Upper lobe of left lung (tissue), 6 donors: ENCODE measurements at places on chromosomes 11 and 22. TPM values are rescaled to one million over a fixed set of nuclear protein-coding genes. Genes with fewer than 3 reads are reported as not detected.

The NCF4 gene
- 45.0 TPM for total RNA-seq

GRCh38 chr11:60988658-60989057, 17.2 kb downstream of the CD6 start:
- no peak for DNase-seq

- no peak for DNase-seq
Observed at GRCh38 chr22:41668971-41669911, 19.4 kb downstream of the SNU13 start.

DNA sequence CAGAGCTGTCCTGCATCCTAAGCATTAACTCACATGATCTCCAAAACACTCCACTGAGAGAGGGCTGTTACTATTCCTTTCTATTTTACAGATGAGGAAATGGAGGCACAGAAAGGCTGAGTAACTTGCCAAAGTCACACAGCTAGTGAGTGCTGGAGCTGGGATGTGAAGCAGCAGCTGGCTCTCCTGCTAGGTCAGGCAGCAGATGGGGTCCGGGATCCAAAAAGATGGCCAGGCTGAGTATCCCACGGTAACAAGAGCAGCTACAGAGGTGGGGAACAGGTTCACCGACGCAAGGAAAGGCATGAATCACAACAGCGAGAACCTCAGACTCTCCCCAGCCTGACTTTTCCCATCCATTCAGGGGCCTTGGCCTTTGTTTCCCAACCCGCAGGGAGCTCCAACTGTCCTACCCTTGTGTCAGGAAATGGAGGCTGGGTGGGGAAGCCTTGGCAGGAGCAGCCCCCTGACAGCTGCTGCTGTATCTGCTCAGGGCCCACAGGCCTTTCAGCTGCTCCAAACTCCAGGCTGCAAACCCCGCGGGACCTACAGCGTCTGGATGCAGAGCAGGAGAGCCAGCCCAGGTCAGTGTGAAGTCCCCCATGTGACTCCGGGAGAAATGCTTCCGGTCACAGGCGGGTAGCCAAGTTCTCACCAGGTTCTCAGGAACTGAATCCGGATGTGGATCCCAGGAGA, 29.5 kb downstream of the DKK3 start:
- DNase-seq = no peak

The NLRP14 gene
- total RNA-seq = not detected

The APOBEC3A gene
- total RNA-seq = 13.6 TPM

GRCh38 chr22:25351631-25352293, 132.3 kb downstream of the CRYBB2 start:
- peak; percentile 13 for DNase-seq

The SLCO2B1 gene
- 245 TPM for total RNA-seq

The PHLDA2 gene
- total RNA-seq = 12.5 TPM

DNA sequence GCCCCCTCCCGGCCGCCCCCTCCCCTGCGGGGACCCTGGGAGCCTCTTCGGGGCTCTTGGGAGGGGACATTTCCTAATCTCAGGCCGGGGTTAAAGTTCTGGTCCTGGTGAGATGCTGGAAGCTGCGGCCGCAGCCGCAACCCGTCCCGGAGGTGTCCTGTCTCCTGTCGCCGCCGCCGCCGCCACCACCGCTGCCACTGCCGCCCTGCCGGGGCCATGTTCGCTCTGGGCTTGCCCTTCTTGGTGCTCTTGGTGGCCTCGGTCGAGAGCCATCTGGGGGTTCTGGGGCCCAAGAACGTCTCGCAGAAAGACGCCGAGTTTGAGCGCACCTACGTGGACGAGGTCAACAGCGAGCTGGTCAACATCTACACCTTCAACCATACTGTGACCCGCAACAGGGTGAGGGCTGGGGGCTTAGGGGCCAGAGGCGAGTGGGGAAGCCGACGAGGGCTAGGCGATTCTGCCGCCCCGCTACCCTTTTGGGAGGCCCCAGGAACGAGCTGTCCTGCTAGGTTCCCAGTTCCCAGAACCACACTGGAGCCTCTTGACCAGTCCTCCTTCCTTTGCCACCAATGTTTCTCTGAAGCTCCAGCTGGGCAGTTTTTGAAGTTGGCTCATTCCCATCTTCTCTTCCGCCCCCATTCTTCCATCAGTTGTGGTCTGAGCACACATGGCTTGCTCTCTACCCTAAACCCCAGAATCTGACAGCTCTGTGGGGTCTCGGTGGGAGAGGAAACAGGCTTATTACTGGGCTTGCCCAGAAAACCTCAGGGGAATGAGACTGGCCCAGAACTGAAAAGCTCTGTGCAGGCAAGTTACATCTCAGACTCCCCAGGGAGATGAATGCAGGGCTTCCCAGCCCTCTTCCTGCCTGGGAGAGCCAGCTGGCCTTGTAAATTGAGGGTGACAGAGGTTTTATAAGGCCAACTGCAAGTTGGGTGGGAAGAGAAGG, 781 bp downstream of the SIDT2 start:
- DNase-seq = peak; percentile 92

- DNase-seq = no peak
Observed at GRCh38 chr11:122108192-122108799, 7.7 kb downstream of the BLID start.

GRCh38 chr11:30549565-30549964, 36.6 kb downstream of the MPPED2 start:
- no peak for DNase-seq

GRCh38 chr11:23564370-23564769, 704.1 kb upstream of the CCDC179 start:
- no peak for DNase-seq

The RPUSD4 gene
- 13.7 TPM for total RNA-seq

DNA sequence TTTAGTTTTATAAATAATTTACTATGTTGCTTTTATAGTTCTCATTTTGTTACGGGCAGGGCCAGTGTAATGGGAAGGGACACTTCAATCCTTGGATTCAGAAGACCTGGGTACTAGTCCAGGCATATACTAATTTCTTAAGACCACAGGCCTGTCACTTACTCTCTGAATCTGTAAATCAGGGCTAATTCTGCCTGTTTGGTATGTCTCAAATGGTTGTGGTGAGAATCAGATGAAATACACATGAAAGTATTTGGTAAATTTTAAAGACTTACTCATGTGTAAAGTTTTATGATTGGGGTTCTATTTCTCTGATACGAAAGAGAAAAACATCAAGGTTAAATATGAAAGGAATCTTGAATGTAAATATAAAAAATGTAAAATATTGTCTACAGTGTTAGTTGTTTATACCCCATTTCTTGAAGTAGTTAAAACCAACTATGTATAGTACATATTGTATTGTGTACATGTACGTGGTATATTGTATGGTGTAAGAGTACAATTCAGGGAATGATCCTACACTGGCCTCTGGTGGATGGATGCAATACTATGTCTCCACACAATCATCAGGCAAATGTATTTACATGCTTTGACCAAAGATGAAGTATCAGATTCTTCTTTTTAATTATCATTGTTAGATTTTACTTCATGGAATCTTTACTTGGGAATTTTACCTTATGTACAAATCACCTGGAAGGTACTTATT, 24.5 kb upstream of the RAG2 start:
- DNase-seq = no peak

DNA sequence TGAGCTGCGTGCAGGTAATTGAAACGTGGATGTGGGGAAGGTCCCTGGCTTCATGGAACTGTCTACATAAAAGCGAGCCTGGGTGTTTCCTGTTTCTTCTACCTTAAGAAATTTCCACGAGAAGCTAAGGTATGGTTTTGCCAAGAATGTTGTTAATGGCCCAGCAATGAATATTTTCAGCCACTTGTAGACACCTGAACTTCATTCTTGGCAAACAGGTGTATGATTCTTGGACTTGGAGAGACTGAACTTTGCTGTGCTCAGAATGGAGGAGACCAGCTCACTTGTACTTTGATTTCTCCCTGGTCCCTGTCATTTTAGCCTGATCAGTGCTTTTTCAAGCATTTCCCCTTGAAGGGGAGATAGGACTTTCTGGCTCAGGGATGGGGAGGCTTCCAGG, 20.8 kb downstream of the LRP5 start:
- DNase-seq = no peak

- DNase-seq = no peak
Observed at GRCh38 chr11:18780329-18780728, 11.3 kb downstream of the PTPN5 start.

The CDCA5 gene
- 4.4 TPM for total RNA-seq

DNA sequence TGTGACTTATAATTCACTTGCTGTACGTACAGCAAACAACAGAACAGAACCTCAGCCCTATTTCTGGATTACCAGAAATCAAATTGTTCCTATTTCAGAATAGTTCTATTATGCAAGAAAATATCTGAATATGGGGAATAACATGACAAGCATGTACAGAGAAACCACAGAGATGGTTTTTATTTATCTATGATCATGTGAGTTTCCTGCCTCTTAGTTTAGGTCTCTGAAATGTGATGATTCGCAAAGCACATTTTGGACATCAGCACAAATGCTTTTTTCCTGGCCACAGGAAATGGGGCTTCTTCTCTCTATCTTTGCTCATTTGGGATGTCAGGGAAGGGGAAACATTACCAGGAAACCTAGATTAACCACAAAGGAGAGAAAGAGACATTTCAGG, 266.7 kb upstream of the CTSC start:
- no peak for DNase-seq

The CTR9 gene
- 24.6 TPM for total RNA-seq

- no peak for DNase-seq
Observed at GRCh38 chr11:120410622-120411380, 74.6 kb downstream of the ARHGEF12 start.

DNA sequence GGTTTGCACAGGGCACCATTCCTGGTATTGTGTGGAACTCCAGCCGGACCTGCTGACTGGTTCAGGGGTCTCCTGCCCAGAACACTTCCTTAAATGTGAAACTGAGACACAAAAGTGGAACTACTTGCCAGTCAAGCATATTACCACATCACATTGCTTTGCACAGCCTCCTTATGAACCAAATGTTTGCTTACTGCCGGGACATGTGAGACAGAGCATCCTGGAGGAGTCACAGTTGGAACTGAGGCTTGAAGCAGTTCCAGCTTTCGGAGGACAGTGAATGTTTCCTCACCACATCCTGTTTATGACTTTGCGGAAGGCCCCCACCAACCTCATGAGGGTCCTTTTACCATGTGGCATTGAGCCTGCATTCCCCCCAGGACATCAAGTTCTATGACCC, 105.8 kb upstream of the ARHGAP42 start:
- no peak for DNase-seq

- no peak for DNase-seq
Observed at GRCh38 chr11:351411-351810, 17.9 kb upstream of the B4GALNT4 start.

The LIF gene
- 5.5 TPM for total RNA-seq

DNA sequence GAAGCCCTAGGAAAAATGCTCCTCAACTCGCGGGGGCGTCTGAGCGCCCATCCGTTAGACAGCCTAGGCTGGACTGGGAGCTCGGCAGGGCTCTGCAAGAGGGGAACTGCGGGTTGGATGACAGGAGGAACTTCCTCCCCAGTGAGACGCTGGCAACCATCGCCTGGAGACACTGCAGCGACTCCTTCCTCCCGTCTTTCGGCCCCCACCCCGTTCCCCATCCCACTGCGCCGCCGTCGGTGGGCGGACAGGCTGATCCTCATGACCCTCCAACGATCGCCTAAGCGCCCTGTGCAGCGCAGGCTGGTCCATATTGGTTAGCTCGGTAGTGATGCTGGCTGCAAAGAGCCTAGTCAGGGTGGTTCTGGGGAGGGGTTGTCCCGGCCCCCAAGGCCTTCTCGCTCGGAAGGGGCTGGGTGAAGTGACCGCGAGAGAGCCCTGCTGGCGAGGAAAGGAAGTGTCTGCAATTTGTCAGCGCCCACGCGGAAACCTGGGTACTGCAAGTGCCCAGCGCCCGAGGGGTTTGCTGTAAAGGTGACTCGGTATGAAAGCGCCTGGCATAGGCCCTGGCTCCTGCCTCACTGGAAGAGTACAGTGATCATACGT, 638 bp downstream of the NRGN start:
- DNase-seq = peak; percentile 65

DNA sequence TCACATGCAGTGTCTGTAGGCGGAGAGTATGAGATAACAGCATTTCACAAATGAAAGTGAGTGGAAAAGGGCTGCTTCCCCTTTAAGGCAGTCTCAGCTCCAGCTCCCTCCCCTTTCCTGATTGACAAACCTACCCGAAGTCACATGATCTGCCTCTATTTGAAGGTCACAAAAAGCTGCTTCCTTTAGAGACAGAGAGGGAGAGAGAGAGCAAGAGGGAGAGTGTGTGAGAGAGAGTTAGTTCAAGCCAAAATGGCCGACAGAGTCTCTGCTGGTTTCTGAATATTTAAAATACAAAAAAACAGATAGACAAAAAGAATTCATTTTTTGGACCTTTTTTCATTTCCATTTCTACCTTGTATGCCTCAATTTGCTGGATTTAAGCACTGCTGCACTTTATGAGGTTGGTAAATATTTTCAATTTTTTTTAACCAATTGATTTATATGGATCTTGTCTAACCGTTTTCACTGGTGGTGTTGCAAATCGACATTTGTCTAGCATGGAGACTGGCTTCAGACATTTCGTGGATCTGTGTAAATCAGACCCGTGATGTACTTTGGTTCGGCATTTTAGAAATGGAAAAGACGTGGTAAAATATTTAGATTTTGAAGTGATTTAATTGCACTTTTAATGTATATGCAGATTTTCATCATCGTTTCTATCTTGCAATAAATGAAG, at the start of gene TNRC6B:
Gene TNRC6B (plus strand): TSS at position 188 of the 679 bp plus-strand sequence. CDS start 211 bp downstream, at position 399.
- DNase-seq = no peak

- no peak for DNase-seq
Observed at GRCh38 chr11:130774703-130775102, 141.6 kb downstream of the SNX19 start.

The GSTT2B gene
- 1.9 TPM for total RNA-seq

DNA sequence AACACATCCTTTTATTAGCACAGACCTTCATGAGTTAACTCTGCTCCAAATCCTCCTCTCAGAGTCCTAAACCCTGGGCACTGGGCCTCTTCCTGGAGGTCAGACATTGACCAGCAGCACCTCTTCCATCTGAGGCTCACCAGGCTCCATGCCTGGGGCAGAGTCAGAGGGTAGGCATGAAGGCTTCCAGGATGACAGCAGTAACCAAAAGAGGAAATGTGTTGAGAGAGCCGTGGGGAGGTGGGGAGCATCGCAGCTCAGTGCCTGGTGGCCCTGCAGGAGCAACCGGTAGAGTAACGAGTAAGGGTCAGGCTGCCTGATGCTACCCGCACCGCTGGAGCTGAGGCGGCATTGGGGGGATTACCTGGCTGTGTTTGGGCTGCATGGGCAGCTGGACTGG, 9.4 kb upstream of the NAV2 start:
- no peak for DNase-seq

DNA sequence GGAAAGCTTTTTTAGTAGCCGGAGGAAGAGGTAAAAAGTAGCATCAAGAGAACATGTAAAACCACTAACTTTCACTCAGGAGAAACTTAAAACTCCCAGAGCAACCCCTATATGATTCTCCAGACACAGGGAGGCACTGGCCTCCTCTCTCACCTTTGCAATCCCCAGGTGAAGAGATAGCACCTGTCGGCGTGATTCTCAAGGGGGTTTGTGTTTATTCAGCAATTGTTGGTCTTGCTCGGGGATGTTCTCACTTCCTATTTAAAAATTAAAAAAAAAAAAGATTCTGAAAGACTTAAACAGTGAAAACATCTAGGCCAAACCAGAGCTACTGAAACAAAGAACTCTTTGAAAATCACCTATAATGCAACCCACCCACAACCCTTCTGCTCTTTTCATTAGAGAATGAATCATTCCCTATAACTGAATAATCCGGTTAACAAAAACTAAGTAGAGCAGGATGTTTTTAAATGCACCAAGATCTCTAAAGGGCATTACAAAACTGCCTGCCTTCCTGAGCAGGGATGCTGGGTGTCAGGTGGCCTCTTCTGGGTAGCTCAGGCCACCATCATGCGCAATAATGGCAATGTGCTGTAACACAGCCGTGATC, 24.9 kb downstream of the DHCR7 start:
- no peak for DNase-seq

GRCh38 chr11:28072321-28072720, 35.6 kb downstream of the KIF18A start:
- no peak for DNase-seq
